ENCODE measurements at places on chromosomes 6 and 20.

DNA sequence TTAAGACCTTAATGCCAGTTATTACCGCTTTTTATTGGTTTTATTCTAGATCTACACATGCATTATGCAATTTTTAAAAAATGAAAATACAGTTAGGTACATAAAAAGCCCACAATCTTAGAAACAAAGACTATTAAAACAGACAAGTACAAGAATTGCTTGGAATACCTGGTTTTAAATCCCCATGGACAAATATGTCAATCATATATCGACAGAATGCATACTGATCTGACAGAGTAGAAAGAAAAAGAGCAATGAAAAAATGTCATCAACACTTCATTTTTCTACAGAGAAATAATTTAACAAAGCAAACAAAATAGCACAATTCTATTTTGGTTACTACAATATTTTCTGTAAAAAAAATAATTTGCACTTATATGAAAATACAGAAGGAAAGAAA lies 139.7 kb downstream of the TRDN start:
- no peak for DNase-seq

- no peak for DNase-seq
These were observed 439.1 kb upstream of the NOX3 start for GRCh38 chr6:155894758-155895157.

GRCh38 chr6:73314577-73315492 lies 39.2 kb downstream of the DPPA5 start:
- DNase-seq = no peak

GRCh38 chr20:16537025-16537665 lies 36.1 kb downstream of the KIF16B start:
- no peak for DNase-seq

DNA sequence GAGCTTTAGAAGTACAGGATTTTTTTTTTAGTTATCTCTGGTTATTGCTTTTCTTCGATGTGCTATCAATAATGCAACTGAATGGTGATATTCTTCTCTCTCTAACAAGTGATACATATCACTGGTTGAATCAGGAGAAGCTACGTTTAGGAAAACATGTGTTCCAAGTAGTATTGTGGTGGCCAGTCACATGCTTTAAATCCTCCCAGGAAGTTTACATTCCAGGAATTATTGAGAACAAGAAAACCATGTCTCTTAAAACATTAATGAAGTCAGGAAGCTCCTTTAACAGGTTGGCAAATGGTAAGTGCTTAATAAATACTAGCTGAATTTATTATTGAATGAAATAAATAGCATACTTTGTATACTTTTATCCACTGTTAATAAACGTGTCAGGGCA lies 371.1 kb downstream of the BCKDHB start:
- DNase-seq = no peak

DNA sequence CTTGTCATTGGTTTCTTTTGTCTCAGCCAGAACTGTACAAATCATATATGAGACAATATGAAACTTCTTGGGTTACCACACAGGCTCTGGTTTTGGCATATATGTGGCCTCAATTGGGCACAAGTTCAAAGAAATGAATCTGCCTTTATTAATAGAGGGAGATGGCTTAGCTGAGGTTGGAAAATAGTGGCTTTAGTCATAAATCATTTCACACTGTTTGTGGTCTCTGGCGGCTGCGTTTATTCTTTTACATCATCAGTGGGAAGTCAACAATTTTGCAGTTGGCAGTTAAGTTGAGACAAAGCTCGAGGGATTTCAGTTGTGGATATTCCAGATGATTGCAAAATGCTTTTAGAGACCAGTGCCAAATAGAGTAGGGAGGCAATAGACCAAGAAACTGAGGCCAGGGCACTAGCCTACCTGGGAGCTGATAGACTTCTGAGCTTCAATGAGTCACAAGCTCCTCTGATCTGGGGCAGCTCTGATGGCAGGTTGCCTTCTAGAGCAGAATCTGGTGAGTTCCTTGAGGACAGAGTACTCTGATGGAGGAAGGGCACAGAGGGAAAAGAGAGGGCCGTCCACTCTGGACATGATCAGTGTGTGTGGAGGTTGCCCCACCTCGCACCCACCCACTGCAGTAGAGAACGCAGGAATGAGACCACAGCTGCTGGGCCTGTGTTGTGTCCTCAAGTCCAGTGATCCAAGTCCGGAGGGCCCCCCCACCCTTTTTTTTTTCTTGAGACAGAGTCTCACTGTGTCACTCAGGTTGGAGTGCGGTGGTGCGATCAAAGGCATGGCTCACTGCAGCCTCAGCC lies 73.5 kb downstream of the ARMC2 start:
- DNase-seq = no peak

DNA sequence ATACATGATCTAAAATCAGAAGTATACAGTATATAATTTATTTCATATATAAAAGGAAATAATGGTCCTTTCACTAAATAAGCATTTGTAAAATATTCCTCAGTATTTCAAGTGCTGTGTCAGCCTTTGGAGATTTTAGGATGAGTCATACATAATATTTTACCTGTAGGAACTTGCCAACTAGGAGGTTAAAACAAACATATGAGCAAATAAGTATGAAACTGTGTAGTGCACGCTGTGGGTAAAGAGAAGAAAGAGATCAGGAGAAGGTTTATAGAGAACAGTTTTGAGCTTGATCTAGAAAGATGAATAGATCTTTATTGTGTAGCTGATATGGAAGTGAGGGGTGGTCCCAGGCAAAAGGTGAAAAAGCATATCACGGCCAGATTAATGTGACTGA lies 169.9 kb upstream of the RNF217 start:
- no peak for DNase-seq

GRCh38 chr20:51385646-51386530 lies 156.6 kb downstream of the NFATC2 start:
- no peak for DNase-seq

GRCh38 chr6:105326833-105327770 lies 75.8 kb downstream of the PREP start:
- peak; percentile 18 for DNase-seq

DNA sequence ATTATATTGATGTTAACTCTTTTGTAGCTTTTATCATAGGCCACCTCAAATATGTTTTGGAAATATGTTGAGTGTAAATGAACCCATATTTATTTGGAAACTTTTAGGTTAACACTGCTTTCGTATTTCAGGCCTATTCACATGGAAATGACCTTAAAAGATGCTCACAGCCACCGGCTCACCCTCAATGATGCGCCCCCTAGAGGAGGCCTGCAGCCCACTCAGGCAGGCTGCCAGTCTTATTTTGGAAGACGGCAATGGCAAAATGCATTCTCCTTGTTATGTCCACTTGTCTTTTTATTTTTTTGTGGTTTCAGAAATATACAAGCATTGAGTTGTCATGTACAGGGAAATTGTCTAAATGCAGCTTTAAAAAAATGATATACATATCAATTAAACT lies 869.7 kb downstream of the PHF3 start:
- no peak for DNase-seq

DNA sequence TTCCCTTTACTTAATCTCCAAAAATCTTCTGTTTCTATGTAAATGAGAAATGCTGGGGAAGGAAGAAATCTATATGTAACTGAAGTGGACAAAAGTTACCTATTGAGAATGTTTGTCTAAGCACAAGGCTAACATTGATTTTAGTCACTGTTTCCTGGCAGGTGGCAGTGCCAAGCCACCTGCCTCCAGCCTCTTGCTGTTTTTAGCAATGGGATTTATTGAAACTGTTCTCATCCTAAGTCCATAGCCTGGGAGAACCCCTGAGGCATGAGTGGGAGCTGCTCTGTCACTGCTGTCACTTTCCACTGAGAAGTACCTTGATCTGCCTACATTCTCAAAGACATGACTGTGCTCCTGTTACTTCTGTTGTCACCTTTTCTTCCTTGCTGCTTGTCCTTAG lies 14.7 kb downstream of the ENPP3 start:
- no peak for DNase-seq

DNA sequence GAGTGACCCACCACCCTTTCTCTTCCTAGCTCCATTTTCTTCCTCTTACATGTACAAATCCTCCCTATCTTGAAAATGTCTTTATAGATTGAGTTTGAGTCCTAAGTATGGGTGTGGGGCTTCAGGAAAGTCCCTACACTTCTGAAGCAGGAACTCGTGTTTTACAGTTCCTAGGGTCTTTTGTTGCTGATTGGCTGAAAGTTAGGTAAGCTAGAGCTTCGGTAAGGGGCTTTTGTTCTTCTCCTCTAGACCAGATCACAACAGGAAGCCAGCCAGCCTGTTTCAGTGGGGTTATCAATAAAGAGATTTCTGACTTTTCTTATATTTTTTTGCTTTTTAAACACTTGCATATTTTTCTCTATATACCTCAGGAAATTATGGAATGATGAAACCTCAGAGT lies 51.3 kb downstream of the CNR1 start:
- DNase-seq = no peak

GRCh38 chr20:32972181-32973076 lies 31.8 kb downstream of the SUN5 start:
- DNase-seq = no peak

DNA sequence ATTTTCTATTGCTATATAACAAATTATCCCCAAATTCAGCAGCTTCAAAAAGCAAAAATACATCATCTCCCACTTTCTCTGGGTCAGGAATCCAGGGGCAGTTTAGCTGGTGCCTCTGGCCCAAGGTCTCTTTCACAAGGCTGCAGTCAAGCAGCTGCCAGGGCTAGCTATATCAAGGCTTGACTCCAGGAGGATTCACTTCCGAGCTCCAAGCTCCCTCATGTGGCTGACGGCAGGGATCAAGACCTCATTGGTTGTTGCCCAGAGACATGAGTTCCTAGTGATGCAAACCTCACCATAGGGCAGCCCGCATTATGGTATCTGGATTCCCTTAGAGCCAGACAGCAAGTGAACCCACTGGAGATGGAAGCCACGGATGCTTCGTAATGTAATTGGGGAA lies 1.3 kb upstream of the VNN1 start:
- DNase-seq = peak; percentile 52

DNA sequence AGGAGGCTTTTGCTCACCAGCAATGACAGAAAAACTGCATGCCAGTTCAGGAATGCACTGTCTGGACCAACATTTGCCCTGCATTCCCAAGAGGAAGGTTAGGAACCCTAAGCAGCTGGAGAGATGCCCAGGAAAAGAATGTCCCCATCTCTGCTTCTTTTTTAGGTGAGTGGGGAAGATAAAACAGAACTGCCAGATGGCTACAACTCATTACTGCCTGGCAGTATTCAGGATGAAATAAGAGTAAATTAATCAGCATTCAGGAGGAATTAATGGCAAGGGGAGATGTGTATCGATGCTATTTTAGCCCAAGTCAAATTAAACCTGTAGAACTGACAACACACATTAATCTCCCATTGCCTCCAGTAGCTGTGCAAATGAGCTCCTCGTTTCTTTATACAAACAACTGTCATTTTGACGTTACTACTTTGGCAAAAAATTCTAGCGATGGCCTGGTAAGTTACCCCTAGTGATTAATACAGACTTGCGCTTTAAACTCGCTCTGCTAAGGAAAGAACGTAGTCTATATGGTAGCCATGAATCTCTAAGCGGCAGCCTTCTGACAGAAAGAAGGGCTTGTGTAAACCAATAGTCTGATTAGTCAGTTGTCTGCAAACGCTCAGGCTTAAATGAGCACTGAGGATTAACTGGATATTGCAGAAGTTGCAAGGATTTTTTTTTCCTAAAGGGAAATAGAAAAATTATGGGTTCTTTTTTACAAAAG lies 16.7 kb upstream of the SMLR1 start:
- DNase-seq = peak; percentile 6

- DNase-seq = no peak
These were observed 133.2 kb downstream of the TBC1D32 start for GRCh38 chr6:121201105-121201504.

DNA sequence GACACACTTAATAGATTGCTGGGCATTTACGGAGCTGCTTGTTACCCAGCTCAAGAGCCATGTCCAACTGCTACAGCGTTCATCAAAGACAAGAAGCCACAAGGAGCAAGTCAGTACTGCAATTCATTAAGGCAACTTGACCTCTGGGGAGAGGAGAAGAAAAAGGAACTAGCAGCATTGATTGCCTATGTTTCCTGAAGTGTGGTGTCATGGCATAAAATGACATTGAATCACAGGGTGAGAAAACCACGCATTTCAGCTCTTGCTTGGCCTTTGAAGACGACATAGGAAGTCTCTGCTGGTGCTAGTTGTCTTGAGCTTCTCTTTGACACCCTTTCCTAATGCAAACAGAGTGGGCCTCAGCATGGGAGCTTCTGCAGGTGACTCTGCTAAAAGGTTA lies 139.1 kb downstream of the CDH26 start:
- DNase-seq = no peak

DNA sequence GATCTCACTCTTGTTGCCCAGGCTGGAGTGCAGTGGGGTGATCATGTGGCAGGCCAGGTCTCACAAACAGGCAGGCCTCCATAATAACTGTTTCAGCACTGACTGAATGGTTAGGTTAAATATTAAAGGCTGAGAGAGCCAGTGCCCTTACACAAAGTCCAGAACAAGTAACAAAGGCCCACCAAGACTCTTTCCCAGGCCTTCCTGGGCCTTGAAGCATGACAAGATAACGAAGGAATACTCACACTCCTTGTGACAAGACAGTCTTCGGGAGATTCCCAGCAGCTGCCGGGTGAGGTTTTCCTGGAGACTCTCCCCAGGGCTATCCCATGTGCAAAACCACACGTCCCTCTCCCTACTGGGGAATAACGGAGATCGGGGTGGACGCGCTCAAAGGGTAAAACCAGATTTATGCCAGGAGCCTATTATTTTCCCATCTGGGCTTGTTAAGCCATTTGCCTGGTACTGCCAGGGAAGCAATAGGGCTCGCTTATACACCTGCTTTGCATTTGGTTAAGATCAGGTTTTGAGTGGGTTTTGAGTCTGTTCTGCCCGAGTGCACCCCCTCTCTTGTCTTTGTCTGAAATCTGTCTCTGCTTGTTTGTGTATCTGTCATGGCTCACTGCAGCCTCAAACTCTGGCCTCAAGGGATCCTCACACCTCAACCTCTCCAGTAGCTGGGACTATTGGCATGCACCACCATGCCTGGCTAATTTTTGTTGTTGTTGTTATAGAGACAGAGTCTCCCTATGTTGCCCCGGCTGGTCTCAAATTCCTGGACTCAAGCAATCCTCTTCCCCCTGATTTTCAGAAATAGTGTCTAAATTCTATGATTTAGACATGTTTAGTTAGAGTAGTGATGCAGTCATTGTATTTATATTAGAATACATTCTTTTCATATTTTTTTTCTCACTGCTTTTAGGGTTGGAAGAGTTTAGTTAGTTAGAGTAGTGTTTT lies 1.4 kb upstream of the ENPP3 start:
- no peak for DNase-seq

GRCh38 chr6:56199956-56200355 lies 47.4 kb downstream of the COL21A1 start:
- DNase-seq = no peak

GRCh38 chr6:38320358-38320757 lies 319.4 kb downstream of the BTBD9 start:
- no peak for DNase-seq

- no peak for DNase-seq
These were observed 27.2 kb downstream of the DIDO1 start for GRCh38 chr20:62898970-62899632.

DNA sequence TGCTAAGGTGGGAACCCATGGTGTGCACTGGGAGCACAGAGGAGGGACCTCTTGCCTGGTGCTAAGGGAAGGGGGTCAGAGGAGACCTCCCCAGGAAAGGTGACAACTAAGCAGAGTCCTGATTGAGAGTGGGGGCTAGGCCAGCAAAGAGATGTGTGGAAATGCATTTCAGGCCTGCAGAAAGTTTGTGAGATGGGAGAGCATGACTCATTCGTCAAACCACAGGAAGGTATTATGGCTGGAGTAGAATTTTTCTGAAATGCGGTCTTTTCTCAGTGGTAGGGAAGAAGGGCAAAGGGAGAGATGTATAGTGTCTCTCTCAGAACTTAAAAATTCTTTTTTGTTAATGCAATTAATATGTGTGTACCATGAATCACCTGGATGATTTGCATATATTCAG lies 23.6 kb upstream of the EDN1 start:
- DNase-seq = no peak
